ENCODE measurements at places on chromosomes 7 and 10.

DNA sequence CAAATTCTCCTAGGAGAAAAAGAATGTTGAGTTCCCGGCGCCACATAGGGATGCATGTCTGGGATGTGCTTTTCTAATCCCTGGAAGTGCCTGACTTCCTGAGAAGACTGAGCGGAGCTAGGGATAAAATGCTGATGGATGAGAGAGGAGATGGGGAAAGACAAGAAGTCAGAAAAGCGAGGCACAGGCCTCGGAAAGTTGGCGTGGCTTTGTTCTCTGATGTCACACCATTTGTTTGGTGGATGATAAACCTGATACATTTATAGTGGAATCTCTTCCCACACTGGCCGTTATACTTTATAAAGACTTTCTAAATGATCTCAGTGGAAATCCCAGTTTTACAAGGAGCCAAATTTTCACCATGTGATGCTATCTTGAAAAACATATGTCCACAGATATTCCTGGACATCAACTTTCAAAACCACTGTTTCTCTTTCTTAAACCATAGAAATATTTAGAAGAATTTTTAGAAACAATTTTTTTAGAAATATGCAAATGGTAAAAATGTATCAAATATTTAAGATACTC, 188.8 kb upstream of the SVIL start:
- DNase-seq = peak; percentile 92

DNA sequence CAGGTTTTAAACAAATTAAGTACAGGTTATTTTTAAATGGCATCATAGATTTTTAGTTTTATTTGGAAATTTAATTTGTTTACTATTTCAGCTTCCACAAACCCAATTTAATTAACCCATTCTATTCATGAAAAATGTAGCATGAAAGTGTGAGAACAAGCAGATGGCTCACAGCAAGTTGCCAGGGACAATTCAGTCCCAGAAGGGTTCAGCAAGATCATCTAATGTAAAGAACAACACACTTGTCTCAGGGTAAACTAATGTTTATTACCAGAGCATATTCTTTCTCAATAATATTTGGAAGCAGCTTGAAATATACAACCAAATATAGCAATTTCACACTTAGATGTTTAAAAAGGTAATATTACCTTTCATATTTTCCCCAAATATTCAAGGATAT, 166.9 kb upstream of the SLC13A1 start:
- no peak for DNase-seq

- DNase-seq = no peak
Measured at GRCh38 chr10:46250898-46251856, 35.6 kb upstream of the ANTXRL start.

- no peak for DNase-seq
Measured at GRCh38 chr10:62543571-62544355, 169.6 kb downstream of the ZNF365 start.

DNA sequence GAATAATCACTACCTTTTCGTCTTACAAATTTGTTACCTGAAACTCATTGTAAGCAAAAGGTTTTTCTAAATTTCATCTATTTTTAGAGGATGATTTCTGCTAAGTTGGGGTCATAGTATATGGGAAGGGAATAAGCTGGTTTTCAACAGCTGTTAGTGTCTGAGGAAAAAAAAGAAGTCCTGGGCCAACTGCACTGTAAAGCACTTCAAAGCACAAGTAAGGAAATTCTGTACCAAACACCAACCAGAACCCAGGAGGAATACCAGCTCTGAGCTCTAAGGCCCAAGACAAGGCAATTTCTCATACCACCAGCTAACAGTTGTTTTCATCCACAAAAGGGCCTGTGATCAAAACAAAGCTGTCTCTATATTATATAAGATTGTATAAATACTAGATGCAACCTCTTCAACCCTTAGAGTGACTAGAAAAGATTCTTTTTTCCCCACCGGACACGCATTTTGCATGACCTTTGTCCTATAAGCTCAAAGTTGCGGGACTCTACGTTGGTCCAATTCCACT, 6.1 kb upstream of the MEOX2 start:
- DNase-seq = no peak

GRCh38 chr10:76034353-76035205, 603.2 kb downstream of the LRMDA start:
- DNase-seq = peak; percentile 50

DNA sequence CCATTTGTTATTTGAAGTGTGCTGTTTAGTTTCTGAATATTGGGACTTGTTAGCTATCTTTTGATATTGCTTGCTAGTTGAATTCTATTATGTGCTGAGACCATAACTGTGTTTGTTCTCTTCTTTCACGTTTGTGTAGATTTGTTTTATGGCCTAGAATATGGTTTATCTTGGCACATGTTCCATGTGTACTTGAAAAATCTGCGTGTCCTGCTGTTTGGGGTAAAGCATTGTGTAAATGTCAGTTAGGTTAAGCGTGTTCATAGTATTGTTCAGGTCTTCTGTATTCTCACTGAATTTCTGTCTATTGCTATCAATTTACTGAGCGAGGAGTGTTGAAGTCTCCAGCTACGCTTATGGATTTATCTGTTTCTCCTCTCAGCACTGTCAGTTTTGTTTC, 19.4 kb downstream of the MMP21 start:
- no peak for DNase-seq

DNA sequence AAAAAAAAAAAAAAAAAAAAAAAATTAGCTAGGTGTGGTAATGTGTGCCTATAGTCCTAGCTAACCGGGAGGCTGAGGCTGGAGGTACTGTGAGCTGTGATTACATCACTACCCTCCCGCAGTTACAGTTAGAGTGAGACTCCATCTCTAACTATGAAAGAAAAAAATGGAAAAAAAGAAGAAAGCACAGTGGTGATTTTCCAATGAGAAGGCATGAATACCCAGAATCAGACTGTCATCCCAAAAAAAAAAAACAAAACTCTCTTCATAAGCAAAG, 269.9 kb upstream of the MKLN1 start:
- DNase-seq = no peak

DNA sequence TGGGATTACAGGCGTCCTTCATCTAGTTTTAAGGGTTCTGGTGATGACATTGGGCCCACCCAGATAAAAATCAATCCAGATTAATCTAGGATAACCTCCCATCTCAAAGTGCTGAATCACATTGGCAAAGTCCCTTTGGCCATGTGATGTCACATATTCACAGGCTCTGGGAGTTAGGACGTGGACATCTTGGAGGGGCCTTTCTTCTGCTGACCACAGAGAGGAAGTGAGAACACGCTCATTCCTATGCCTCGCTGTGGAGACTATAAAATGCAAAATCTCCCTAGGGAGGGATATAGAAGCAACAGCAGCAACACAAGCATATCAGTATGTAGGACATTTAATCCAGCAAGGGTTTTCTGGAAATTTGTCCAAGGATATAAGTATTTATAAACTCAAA, 266.0 kb upstream of the PITRM1 start:
- DNase-seq = no peak

GRCh38 chr10:109019001-109019424, 904.3 kb downstream of the XPNPEP1 start:
- DNase-seq = no peak

DNA sequence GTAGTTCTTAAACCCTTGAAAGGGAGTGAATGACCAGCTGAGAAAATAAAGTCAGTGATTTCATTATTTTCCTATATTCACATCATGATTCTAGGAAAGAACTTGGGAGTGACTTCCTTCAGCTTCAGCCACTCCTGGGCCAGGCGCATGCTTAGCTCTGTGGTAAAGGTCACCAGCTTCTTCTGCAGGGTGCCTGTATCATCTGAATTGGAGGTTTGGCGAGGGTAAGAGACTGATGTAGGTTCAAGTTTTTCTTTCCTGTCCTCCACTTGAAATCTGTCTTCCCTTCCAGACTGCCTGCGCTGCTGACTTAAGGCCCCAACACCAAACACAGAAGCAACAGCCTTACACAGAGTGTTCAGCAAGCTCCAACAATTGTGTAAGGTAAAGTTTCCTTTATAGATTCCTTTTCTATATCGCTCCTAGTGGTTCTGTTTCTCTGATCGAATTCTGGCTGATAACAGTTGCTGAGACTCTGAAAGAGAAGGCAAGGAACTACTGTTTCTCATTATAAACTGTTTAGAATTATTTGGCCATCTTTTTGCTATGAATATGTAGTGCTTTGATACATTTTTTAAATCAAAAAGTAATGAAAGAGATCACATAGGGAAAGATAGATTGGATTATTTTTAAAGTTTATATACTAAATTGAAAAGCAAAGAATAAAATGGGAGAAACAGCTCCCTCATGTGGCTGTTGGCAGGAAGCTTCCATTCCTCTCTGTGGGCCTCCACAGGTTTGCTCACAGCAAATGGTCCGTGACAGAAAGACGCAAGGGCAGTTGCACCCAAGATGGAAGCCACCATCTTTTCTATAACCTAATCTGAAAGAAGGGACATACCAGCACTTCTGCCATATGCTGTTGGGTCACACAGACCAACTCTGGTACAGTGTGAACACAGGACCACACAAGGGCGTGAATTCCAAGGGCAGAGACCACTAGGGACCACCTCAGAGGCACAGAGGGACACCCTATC, 14.0 kb downstream of the GATAD1 start:
- DNase-seq = no peak

- peak; percentile 6 for DNase-seq
Measured at GRCh38 chr10:23413629-23414089, 25.2 kb upstream of the OTUD1 start.

DNA sequence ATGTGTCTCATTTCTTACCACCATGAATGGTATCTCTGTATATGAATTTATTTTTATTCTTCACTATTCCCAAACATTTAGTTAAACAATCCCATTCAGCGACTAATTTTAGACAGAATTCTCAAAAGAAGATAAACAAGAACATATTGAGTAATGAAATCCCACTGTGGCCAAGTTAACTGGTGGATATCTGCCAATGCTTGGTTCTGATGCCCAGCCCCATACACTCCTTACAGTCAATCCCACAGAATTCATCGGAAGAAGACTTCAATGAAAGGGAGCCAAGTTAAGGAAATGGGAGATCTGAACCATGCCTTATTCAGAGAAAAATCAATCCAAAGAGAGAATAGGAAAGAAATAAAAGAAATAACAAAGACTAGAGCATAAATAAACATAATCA, 518.0 kb downstream of the XPNPEP1 start:
- no peak for DNase-seq

Measured in muscle of back (tissue), 13 donors.